ENCODE measurements at places on chromosomes 2 and 18.

- DNase-seq: no peak
Measured at GRCh38 chr18:10985689-10986088, 163.7 kb downstream of the PIEZO2 start.

GRCh38 chr2:43070676-43071502 is 155.5 kb downstream of the ZFP36L2 start:
- DNase-seq: no peak

- DNase-seq: no peak
Measured at GRCh38 chr18:41917181-41917580, 37.9 kb upstream of the PIK3C3 start.

DNA sequence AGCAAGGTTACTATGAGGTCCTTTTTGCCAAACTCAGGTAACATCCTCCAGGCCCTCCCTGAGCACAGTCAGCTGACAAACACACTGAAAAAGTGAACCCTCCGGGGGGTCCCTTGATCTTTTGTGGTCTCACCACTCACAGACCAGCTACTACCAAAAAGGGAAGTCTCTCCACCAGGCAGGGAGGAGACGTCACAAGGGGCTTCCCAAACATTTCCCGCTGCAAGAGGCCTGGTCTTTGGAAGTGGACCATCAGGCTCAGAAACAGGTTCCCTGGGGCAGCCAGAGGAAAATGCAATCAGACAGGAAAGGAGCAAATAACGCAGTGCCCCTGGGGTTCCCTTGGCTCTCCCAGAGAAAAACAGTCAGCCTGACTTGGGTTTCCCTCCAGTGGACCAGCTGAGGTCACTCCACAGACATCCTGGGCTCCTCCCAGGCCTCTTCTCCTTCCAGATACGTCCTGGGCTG is 38.7 kb upstream of the POMC start:
- DNase-seq: no peak

GRCh38 chr2:168568476-168569267 is 112.6 kb downstream of the CERS6 start:
- DNase-seq: no peak
